ENCODE measurements at places on chromosomes 3 and 15.

- no peaks in the 10 kb centered on the region for H3K27me3 ChIP-seq
- no peak overlapping the region for H3K4me3 ChIP-seq
- peaks cover 19% of the 10 kb centered on the region for H3K4me1 ChIP-seq
- H3K27ac ChIP-seq, result no peak overlapping the region
- DNase-seq, result no peak
Measured at GRCh38 chr3:29763115-29763514, 482.2 kb downstream of the RBMS3 start.

- no peaks in the 10 kb centered on the region for H3K27me3 ChIP-seq
- no peak overlapping the region for H3K4me3 ChIP-seq
- H3K4me1 ChIP-seq, result peaks cover 72% of the 10 kb centered on the region
- no peak for DNase-seq
Measured at GRCh38 chr3:170360466-170360865, 3.0 kb downstream of the SKIL start.

DNA sequence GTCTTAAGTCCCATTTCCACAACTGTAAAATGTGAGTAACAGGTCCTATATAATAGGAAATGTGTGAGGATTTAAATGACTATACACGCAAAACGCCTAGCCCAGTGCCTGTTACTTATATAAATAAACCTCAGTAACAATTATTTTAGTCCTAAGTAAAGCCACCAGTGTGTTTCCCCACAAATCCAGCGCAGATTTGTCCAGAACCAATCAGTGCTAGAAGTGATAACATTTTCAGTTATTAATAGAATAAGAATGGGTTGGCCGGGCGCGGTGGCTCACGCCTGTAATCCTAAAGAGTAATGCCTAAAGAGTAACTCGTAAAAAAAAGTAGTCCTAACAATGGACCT lies 561 bp downstream of the RPAP1 start:
- H3K4me1 ChIP-seq, result peaks cover 10% of the 10 kb centered on the region
- H3K4me3 ChIP-seq, result peak overlapping the region; percentile 87
- no peak for DNase-seq
- no peaks in the 10 kb centered on the region for H3K27me3 ChIP-seq

DNA sequence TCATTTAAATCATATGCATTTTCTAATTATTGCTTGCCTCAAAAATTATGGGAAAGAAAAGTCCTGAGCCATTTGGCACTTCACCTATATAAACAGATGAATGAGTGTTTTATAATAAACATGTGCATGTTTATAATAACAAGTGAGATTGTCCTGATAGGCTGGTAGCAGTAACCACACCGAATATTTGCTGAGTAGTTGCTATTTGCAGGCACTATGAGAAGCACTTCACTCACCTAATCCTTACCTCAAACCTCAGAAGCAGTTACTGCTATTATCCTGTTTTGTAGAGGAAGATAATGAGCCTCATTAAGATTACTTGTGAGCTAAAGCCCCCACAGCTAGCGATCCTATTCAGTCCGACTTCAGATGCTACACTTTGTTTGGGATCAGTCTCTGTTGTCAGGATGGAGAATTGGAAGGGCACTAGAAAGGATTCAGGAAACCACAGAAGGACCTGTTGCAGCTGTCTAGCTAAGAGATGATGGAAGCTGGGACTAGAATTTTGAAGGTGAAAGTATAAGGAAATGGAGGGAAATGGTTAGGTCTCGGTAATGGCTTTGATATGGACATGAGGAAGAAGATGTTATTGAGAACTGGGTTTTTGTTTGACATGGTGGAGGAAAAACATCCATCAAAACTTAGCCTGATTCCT lies 28.4 kb upstream of the MAGI1 start:
- no peak for DNase-seq
- no peak overlapping the region for H3K27ac ChIP-seq
- no peak overlapping the region for H3K4me3 ChIP-seq
- no peaks in the 10 kb centered on the region for H3K27me3 ChIP-seq

DNA sequence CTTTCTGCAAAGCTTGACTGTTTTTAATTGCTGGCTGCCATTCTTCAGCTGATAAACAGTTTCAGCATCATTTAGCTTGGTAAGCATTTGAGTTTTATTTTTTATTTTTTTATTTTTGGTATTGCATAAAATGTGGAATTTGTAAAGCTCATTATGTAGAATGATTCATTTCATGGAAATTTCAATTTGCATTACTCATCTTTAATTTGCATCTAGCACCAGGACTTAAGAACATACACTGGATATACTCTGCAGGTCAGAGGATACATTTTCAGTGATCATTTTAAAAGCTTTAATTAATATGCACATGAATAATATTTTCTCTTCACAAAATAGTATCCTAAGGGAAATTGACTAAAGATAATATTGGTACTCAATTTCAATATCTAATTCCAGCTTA lies 732.4 kb upstream of the BCHE start:
- no peak for DNase-seq
- no peak overlapping the region for H3K27ac ChIP-seq
- no peak overlapping the region for H3K4me3 ChIP-seq
- H3K36me3 ChIP-seq, result no peaks in the 10 kb centered on the region
- H3K27me3 ChIP-seq, result no peaks in the 10 kb centered on the region

DNA sequence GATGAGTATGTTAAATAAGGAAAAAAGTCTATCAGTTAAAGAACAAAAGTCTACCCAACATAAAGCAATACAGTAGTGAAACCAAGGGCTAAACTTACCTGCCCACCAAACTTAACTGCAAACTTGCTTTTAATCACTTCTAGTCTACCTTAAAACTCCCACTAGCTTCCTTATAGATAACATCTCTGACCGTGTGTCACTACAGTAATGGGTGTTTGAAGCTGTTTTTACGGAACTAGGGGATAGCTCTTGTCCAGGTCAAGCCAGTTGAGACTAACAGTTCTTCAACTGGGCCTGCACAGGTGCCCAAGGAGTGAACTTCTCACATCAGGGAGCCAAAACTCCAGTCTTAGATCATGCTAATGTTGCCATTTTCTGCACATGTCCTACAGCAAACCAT lies 132.3 kb downstream of the ZNF385D start:
- no peak for DNase-seq
- no peaks in the 10 kb centered on the region for H3K36me3 ChIP-seq
- no peak overlapping the region for H3K27ac ChIP-seq
- H3K4me1 ChIP-seq, result peaks cover 6% of the 10 kb centered on the region

GRCh38 chr3:53223025-53223424 lies 32.8 kb downstream of the TKT start:
- no peak overlapping the region for H3K4me3 ChIP-seq
- H3K4me1 ChIP-seq, result no peaks in the 10 kb centered on the region
- no peak for DNase-seq
- no peak overlapping the region for H3K27ac ChIP-seq

DNA sequence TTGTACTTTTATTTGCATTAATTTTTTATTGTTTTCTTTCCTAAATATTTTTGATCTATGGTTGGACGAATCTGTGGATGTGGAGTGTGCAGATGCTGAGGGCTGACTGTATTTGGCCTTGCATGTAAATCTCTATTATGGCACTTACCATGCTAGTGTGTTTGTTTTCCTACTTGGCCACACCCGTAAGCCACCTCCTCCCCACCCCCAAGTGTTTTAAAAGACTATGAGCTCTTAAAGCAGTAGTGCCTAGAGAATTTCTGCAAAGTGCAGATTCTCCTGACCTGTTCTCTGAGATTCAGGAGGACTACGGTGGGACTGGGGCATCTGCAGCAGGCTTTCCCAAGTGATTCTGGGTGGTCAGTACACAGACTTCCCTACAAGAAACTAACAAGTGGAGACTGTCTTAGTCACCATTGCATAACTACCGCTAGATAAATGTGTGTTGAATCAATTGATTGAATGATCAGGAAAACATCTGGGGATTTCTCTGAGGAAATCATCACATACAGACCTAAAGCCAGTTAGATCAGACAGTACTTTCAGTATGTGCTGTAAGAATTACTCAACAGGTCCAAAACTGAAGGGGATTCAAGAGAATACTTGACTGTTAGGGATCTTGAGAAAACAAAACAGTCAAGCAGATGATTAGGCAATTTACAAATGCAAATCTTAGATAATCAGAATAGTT lies 6.2 kb upstream of the TIPARP start:
- peaks cover 13% of the 10 kb centered on the region for H3K4me1 ChIP-seq
- peak; percentile 53 for DNase-seq
- no peaks in the 10 kb centered on the region for H3K36me3 ChIP-seq

DNA sequence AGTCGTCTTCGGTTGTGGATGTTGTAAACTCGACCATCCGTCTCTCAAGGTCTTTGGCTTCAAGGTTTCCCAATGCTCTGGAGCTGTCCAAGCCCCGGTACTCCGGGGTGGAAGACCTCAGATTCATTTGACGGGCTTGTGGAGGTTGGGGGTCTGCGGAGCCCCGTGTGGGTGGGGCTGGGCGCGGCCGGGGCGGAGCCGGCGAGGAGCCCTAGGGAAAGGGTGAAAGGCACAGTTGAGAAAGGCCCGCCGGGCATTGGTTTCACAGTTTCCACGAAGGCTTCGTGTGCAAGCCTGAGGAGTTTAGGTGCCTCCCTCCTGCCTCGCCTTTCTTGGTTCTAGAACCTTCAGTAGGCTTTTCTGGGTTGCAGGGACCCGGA lies 360 bp upstream of the MGA start:
- H3K4me3 ChIP-seq, result no peak overlapping the region
- peaks cover 26% of the 10 kb centered on the region for H3K4me1 ChIP-seq
- H3K36me3 ChIP-seq, result no peaks in the 10 kb centered on the region
- no peaks in the 10 kb centered on the region for H3K27me3 ChIP-seq
- peak overlapping the region; percentile 73 for H3K27ac ChIP-seq

- H3K4me1 ChIP-seq, result peaks cover 3% of the 10 kb centered on the region
- H3K27me3 ChIP-seq, result no peaks in the 10 kb centered on the region
- H3K4me3 ChIP-seq, result no peak overlapping the region
- H3K36me3 ChIP-seq, result no peaks in the 10 kb centered on the region
- no peak for DNase-seq
Measured at GRCh38 chr3:140010391-140010790, 75.4 kb downstream of the CLSTN2 start.

DNA sequence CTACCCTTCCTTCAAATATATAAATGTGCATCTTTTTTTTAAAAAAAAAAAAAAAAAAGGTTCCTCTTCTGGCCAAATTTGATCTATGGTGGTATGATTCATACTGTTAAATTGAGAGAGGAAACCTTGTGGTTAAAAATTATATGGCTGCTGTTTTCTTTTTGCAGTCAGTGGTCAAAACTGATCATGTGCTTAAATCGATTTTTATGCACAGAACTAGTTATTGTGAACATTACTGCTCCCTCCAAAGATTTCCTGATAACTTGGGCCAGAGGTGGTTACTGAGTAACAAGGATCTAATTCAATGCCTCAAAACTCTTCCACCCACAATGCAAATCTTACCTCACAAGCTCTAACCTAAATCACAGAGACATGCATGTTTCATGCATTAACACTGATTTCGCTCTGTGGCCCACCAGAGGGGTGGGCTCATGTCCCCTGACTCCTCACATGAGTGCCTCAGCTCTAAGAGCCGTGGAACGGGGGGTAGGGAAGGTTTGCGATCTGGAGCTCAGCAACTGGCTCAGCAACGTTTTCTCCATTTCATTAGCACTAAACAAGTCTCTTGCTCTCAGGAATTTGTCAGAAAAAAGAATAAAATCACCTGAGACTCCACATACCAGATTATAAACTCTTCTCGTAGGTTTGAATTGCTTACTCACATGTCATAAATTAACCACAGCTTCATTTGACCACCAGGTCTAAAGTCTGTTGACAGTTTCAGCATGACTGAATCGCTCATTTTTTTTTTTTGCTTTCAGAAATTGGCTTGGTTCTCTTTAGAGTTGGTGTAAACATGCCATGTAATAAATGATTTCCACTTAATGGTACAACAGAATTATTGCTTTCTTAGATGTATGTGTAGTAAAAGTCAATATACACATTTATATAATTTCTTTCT lies 280.4 kb downstream of the CD47 start:
- H3K4me3 ChIP-seq, result no peak overlapping the region
- no peaks in the 10 kb centered on the region for H3K36me3 ChIP-seq
- H3K4me1 ChIP-seq, result no peaks in the 10 kb centered on the region

DNA sequence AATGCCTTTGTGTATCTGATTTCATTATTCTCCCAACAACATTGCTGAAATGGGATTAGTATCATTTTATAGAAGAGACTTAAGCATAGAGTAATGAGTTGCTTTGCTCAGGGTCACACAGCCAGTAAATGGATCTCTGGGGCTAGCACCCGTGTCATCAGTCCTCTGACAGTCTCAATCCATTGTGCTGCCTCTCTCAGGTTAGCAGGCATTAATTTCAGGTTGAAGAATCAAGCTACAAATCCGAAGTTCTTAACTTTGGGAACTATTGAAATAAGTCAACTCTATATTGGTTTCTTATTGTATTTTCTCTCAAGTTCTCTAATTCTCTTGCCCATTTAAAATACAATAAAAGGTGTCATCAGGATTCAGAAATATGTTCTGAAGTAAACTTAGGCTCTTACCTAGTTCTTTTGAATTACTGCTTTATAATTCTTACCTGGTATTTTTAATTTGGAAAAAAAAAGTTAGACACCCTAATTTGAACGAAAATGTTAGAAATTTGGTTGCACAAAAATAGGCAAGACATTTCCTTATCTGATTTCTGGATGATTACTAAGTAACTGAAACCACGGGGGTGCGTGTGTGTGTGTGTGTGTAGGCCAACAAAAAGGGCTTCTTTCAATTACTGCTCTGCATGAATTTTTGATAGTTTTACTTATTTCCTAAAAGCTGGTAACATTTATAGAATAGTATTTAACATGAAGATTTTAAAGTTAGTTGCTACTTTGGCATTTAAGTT lies 189.8 kb downstream of the MBNL1 start:
- H3K4me1 ChIP-seq, result peaks cover 8% of the 10 kb centered on the region
- H3K36me3 ChIP-seq, result peaks cover 13% of the 10 kb centered on the region
- H3K27ac ChIP-seq, result no peak overlapping the region
- no peak overlapping the region for H3K4me3 ChIP-seq
- no peaks in the 10 kb centered on the region for H3K27me3 ChIP-seq
- no peak for DNase-seq
